ENCODE measurements at places on chromosomes 12 and 14.
A peak's percentile ranks its signal among the peaks of the same experiment; 100 is the strongest.

DNA sequence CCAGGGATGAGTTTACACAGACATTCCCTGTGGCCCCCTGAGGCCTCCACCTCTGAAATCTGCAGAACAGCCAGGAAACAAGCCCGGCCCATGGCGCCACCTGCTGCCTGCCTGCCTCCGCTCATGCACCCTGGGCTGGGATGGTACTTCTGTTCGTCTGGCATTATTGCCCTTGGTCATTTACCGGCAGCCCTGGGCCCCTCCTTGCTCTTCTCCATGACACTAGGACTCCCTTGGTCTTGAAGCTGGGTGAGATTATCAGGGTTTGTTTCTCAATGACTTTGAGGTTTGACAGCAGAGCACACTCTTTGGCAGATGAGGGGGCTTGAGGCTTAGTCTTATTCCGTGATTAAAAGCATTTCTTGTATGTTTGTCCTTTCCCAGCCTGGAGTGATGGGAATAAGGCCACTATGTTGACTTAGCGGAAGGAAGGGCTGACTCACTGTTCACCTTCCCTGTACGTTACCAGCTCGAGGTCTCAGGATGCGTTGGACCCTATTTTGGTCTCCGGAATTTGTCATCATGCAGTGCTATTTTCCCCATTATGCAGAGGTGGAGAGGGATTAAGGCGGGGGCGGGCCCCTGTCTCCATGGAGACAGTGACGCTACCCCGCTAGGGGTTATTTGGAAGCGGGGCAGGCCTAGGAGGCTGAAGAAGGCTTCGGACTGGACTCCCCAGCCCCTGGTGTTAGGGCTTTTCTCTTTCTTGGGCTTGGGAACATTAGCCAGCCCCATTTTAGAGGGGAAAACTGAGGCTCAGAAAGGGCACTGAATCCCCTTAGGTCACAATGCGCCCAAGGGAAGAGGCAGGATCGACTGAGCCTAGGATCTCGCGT is 706 bp upstream of the PEX5 start:
- DNase-seq = peak; percentile 82

GRCh38 chr12:132201391-132202120 is 57.3 kb downstream of the NOC4L start:
- DNase-seq = no peak

DNA sequence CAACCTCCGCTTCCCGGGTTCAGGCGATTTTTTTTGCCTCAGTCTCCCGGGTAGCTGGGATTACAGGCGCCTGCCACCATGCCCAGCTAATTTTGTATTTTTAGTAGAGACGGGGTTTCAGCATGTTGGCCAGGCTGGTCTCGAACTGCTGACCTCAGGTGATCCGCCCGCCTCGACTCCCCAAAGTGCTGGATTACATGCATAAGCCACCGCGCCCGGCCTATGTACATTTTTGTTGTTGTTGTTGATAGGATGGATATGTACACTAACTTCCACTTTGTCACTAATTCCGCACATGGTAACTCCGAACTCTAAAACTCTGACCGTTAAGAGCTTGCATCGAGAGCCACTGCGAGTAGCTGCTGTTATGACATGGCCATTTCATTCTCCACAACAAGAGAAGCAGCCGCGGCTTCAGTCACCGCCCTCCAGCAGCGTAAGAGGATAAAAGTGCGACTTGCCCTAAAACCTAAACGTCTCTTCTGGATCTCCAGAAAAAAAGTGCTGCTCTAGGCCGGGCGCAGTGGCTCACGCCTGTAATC is 742 bp upstream of the MARS1 start:
- DNase-seq = no peak

DNA sequence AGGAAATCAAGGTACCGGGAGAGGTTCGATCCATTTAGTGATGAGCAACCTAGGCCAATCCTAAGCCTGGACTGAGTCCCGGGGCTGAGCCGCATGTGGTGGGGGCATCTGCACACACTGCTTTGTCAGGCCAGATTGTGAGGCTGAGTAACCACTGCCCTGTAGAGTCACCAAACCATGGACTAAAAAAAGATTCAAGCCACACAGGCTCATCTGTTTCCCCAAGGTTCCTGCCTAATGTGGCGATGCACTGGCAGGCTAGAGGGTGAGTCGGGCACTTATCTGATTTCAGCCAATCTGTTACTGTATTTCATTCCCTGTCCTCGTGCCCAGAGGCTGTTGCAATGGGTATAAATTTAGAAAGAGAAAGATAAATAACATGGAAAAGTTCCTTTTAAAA is 140.8 kb downstream of the TTC7B start:
- peak; percentile 36 for DNase-seq

DNA sequence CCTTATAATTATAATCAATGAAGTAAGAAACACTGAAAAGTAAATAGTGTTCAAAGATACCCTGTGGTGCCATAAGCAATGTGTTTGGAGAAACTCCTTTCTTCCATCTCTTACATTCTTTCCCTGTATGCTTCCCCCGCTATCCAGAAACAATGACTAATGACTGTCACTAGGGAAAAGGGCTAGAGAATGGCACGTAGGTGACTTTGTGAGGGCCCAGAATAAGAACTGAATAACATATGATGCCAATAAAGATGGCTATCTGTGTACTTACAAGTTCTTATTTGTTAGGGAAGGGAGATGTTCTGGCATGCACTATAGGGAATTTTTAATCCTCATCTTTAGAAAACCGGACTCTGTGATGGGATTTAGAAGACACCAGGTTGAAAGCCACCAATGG is 4.7 kb upstream of the KRT7 start:
- DNase-seq = no peak

DNA sequence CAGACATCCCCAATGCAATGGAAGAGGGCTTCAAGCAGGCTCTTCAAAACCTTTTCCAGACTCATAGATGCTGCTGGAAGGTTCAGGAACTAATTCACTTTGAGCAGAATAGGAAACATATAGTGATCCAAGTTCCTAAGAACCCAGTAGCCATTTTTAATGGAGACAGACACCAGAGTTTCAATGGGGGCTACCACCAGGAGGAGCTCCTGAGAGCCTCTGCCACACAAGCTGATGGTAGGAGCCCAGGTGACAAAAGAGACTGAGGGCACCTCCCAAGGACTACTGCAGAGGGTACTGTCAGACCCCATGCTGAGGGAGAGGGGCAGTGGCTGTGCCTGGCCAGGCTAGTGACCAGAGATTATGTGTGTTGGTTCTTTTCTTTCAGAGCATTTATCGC is 45.9 kb downstream of the IFNG start:
- DNase-seq = no peak

DNA sequence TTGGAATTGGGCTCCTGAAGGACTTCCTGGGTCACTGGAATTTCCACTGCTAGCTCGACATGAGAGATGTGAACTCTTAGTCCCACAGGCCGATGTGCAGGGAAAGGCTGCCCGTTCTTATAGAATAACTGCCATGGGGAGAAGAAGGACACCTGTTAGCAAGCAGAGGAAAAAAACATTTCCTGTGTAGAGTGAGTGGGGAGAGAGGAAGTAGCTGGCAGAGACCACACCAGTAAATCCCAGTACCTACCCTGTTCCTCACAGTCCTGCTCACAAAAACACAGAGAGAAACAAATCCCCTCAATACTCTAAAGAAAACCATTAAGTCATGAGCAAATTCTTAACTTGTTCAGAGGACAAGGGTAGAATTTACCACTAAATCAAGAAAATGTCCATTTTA is 29.5 kb downstream of the AREL1 start:
- no peak for DNase-seq

DNA sequence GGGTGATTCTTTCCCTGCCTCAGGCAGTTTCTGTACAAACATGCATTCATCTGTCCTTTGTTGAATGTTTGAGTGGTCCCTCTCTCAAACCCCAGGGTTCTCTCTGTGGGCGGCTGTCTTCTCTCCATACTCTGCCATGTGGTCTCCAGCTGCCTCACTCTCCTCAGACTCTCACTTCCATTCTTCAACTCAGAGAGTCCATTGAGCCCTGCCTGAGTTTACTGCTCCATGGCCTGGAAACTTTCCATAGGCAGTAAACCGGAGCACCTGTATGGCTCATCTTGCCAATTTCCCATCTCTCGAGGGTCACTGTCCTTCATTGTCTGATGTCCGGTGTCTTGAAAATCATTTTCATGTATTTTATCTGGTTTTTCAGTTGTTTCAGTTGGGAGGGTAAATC is 11.3 kb downstream of the C14orf132 start:
- no peak for DNase-seq

DNA sequence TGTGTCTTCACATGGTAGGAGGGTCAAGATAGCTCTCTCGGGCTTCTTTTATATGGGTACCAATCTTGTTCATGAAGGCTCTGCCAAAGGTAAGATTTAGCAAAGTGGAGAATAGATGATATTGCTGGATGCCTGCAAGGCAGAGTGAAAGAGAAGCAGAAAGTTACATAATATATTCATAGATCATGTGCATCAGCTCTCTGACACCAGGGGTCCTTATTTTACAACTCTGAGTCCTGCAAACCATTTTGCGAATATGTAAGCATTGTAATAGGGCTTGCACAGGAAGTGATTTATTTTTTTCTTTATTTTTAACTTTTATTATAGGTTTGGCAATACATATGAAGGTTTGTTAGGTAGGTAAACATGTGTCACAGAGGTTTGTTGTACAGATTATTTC is 31.8 kb downstream of the CRADD start:
- no peak for DNase-seq

GRCh38 chr12:64583771-64584421 is 26.4 kb upstream of the RASSF3 start:
- peak; percentile 15 for DNase-seq

GRCh38 chr12:83629931-83630330 is 943.2 kb downstream of the TMTC2 start:
- DNase-seq = no peak

DNA sequence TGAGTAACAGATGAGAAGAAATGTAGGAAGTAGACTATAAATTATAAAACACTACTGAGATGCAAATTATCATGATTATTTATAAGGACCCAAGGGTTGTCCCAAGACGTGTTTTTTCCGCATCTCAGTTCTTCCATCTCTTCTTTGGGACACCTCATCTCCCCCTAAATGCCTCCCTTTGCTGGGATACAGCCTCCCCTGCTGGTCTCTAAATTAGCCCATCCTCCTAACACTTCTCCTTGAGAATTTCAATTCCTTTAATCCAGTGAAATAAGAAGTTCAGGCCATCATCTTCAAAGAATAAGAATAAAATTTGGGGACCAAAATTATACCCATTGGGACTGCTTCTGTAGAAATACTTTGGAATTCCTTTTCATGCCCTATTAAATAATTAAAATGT is 667.0 kb downstream of the BCL11B start:
- DNase-seq = no peak

GRCh38 chr12:29374913-29375312 is 6.1 kb downstream of the ERGIC2 start:
- DNase-seq = no peak

DNA sequence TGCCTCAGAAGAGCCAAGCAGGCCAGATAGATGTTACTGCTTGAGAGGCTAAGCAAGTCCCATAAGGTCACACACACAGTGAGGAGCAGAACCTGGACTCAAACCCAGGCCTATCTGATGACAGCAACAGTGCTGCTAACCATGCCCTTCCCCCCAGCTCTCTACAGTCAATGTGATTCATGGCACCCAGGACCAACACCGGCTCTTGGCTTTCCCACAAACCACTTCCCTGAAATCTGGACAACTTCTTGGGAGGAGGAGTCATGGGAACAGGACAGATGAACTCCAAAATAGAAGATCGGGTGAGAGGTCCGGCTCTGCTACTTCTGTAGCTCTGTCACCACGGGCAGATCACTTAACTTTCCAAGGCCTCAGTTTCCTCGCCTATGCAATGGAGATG is 716 bp upstream of the PTGDR start:
- DNase-seq = peak; percentile 28

GRCh38 chr12:118851891-118852290 is 129.4 kb upstream of the SRRM4 start:
- DNase-seq = no peak

DNA sequence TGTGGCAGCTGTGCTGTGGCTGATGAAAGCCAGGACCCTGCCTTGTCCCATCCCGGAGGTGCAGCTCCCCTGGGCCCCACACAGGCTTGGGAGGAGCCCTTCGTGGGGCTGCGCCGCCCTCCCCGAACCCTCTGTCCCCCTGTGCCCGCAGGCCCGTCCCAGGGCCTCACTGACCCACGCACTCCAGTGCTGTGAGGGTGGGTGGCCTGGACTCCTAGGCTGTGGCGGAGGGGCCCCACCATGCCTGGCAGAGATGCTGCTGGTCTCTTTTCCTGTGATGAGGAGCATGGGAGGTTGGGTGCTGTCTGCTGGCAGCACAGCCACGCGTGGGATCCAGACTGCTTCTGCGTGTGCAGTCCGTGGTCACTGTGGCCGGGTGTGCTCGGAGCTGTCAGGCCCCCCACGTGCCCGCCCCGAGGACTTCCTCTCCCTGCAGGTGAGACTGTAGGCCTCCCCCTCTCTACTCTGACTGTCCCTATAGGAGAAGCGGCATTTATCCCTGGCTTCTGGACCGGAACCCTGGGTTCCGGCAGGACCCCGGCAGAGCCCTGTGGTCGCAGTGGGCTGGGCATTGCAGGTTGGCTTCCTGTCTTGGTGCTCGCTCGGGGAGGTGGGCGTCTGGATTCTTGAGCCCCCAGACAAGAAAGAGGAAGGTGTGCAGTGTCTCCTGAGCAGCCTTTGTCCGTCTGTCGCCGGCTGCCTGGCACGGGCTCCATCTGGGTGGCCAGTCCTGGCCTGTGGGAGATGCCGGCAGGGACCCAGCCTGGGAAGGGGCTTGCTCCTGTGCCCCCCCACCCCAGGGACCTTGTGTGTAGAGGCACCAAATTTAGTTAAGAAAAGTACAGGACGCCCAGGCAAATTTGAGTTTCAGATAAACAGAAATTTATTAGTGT is 2.3 kb downstream of the MTA1 start:
- no peak for DNase-seq

- no peak for DNase-seq
Observed at GRCh38 chr12:14920475-14921126, 17.7 kb downstream of the ERP27 start.

All from fibroblast of pulmonary artery (primary cell).